ENCODE measurements at places on chromosomes 11 and 22. TPM values are rescaled to one million over a fixed set of nuclear protein-coding genes. Genes with fewer than 3 reads are reported as not detected.

- H3K4me1 ChIP-seq: peaks cover 13% of the 10 kb centered on the region
- peak; percentile 9 for DNase-seq
- H3K27me3 ChIP-seq: no peaks in the 10 kb centered on the region
- no peak overlapping the region for H3K27ac ChIP-seq
- no peak overlapping the region for H3K4me3 ChIP-seq
Observed at GRCh38 chr11:3123305-3123704, 41.8 kb downstream of the OSBPL5 start.

OR10D3 gene
- total RNA-seq: not detected

DNA sequence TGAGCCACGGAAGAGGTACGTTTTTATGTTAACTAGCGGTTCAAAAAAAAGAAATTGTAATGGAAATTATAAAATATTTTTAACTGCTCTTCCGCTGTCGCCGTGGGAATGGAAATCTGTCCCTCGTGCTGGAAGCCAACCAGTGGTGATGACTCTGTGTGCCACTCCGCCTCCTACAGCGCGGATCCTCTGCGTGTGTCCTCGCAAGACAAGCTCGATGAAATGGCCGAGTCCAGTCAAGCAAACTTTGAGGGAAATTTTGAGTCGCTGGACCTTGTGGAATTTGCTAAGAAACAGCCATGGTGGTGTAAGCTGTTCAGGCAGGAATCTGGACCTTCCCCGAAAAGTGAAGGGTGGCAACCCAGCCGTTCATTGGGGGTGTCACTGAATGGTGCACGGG is 2.9 kb upstream of the CBX7 start:
- peaks cover 37% of the 10 kb centered on the region for H3K27me3 ChIP-seq
- H3K4me3 ChIP-seq: no peak overlapping the region
- no peak for DNase-seq
- H3K36me3 ChIP-seq: no peaks in the 10 kb centered on the region
- peaks cover 10% of the 10 kb centered on the region for H3K4me1 ChIP-seq
- no peak overlapping the region for H3K27ac ChIP-seq

DNA sequence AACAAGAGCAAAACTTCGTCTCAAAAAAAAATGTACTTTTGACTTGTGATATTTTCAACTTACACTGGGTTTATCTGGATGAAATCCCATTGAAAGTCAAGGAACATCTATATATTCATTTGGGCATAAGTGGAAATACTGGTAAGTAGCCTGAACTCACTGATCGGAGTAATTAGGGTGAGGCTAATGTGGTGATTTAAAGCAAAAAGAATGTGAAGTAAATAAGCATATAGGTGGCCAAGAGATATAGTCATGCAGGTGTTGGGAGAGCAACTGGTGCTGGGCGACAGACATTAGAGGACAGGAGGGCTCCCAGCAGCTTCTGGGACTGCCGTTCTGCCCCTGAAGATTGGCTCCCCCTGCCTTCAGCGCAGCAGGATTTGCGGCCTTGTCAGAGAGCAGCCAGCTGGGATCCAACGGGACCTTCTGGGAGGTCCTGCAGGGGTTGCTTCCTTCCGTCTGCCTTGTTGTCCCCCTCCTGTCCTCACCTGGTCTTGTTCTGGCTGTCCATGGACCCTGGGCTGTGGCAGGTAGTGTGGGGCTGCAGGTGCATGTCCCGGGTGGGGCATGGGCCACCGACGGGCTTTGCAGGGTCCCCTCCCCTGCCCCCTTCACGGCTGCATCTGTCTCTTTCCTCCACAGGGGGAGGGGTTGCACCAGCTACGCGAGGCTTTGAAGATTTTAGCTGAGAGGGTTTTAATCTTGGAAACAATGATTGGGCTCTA is 14.1 kb downstream of the RHBDD3 start:
- H3K36me3 ChIP-seq: no peaks in the 10 kb centered on the region
- no peak for DNase-seq
- no peaks in the 10 kb centered on the region for H3K4me1 ChIP-seq
- H3K27me3 ChIP-seq: no peaks in the 10 kb centered on the region

DNA sequence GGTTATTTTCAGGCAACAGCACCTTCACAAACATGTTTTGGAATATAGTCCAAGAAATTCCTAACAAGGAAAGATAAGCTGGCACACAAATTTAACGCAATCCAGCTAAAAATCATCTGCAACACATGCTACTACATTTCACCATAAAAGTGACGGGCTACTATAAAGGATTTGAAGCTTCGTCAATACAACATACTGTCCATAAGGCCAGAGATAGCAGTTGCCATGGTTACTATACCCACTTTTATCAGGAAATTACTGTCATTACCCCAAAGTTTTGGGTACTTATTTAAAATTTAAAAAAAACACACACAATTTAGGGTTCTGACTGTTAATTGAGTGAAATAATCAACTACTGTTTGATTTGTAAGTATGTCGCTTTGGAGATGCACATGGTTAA is 6.9 kb downstream of the PHF21A start:
- peaks cover 4% of the 10 kb centered on the region for H3K4me1 ChIP-seq
- H3K36me3 ChIP-seq: no peaks in the 10 kb centered on the region
- no peak overlapping the region for H3K27ac ChIP-seq
- no peaks in the 10 kb centered on the region for H3K27me3 ChIP-seq

DNA sequence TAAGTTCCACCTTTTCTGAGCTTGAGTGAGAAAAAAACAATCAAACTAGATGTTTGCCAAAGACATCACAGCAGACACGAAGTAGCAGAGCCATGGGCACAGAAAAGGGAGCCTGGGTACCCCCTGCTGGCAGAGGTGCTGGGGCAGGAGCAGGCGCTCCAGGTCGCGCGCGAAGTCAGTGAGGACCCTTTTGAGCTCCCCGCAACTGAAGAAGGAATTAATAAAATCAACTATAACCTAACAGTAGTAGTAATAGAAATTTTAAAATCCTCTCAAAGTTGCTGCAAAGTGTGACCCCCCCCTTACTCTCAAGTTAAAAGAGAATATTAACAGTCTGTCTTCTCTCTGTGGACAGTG is 20.0 kb upstream of the PARVB start:
- no peak for DNase-seq
- H3K27me3 ChIP-seq: no peaks in the 10 kb centered on the region
- H3K36me3 ChIP-seq: no peaks in the 10 kb centered on the region
- no peaks in the 10 kb centered on the region for H3K4me1 ChIP-seq

DKK3 gene
- 328 TPM for total RNA-seq

DNA sequence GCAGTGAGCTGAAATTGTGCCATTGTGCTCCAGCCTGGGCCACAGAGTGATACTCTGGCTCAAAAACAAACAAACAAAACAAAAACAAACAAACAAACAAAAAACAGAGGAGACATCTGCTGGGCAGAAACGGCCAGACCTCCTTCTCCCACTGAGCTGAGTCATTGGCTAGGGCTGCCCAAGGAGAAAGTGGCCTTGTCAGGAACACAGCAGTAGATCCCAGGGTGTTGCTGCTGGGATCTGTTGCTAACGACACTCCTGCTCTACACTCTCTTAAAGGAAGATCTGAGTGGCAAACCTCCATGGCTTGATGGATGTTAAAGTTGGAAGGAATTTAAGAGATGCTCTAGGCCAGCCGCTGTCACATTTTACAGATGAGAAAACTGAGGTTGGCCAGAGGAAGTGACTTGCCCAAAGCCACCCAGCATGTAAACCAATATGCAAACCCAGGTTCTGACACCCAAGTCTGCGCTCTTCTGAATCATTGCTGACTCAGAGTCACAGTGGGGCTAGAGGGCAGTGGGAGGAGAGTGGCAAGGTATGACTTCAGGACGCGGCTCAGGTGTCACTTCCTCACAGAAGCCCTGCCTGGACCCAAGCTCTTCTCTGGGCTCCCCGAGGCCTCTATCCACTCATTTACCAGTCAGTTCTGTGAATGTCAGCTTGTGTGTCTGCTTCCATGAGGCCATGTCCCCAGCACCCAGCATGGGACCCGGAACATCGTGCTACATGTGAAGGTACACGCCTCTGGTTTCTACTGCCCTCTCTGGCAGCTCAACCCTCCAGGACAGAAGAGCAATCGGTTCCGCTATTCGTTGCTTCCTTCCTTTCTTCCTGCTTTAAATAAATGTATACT is 11.3 kb upstream of the GDPD5 start:
- H3K4me1 ChIP-seq: peaks cover 7% of the 10 kb centered on the region
- no peaks in the 10 kb centered on the region for H3K27me3 ChIP-seq
- no peak overlapping the region for H3K4me3 ChIP-seq
- H3K27ac ChIP-seq: no peak overlapping the region
- no peaks in the 10 kb centered on the region for H3K36me3 ChIP-seq
- peak; percentile 29 for DNase-seq

DNA sequence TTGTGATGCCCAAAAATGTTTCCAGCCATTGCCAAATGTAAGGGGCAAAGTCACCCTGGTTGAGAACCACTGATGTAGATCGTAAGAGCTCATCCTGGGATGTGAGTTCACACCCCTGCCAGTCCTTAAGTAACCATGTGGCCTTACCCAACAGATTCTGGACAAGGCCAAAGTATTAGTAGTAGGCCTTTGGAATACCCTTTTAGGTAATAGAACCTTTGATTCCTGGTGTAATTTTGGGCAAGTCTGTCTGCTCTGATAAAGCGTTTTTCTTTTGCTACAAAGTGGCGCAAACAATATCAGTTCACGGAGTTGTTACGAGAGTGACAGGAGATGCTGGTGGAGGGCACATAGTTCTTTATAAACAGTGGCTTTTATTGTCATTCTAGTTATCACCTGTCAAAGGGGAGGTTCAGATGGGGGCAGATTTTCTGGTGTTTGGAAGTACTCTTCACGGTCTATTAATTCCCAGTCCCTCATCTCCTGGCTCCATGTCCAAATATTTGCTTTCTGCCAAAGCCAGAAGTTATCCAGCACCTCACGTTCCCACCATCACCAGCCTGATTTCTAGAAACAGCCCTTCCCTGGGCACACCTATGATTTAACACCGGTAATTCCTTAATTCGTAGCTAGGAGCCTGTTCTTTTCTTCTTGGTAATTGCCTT is 73.8 kb upstream of the CRYBB3 start:
- no peaks in the 10 kb centered on the region for H3K4me1 ChIP-seq
- H3K27ac ChIP-seq: no peak overlapping the region
- no peak overlapping the region for H3K4me3 ChIP-seq
- no peaks in the 10 kb centered on the region for H3K36me3 ChIP-seq
- DNase-seq: no peak

DBX1 gene
- not detected for total RNA-seq

GVQW3 gene
- 2.0 TPM for total RNA-seq

CTSF gene
- 4.0 TPM for total RNA-seq

All from astrocyte (in vitro differentiated cells and primary cell).